ENCODE measurements at places on chromosomes 5 and 9.

- no peak for DNase-seq
Measured at GRCh38 chr5:135989686-135990085, 34.9 kb upstream of the LECT2 start.

DNA sequence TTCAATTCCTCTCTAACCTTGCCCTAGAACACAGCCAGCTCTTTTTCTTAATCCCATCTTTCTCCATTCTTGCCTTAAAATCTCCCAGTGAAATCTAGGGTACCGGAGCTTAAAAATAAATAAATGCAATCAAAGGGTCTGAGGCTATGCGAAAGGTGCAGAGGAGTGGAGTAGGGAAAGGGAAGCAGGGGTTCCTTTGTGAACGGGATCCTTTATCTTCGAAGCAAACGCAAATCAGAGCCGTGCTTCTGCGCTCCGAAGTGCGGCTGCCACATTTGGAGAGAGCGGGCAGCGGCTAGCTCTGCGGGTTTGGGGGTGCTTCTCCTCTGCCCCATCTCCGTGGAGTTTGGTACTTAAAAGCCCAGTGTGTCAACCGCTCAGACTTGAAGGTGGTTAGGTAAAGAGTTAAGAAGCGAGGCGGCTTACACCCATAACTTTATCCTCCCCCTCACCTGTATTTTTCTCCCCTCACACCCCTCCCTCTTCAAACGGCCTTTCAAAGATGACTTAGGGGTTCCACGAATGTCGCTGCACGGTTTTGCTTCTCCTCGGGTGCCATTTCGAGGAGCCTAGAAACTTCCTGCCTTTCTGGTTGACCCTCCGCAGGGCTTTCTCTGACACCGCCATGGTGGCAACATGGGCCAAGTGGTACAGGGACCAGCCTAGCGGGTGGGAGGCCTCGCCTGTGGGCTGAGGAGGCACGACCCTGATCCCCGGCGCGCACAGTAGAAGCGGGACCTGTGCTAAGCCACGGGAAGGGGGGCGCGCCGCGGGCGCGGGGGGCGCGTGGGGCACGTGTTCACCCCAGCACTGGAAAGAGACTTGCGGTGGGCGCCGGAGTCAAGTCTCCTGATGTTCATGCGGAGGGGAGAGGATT is 31.7 kb upstream of the NFIB start:
- no peak for DNase-seq

GRCh38 chr9:109182940-109183798 is 16.1 kb upstream of the FRRS1L start:
- DNase-seq = peak; percentile 34

DNA sequence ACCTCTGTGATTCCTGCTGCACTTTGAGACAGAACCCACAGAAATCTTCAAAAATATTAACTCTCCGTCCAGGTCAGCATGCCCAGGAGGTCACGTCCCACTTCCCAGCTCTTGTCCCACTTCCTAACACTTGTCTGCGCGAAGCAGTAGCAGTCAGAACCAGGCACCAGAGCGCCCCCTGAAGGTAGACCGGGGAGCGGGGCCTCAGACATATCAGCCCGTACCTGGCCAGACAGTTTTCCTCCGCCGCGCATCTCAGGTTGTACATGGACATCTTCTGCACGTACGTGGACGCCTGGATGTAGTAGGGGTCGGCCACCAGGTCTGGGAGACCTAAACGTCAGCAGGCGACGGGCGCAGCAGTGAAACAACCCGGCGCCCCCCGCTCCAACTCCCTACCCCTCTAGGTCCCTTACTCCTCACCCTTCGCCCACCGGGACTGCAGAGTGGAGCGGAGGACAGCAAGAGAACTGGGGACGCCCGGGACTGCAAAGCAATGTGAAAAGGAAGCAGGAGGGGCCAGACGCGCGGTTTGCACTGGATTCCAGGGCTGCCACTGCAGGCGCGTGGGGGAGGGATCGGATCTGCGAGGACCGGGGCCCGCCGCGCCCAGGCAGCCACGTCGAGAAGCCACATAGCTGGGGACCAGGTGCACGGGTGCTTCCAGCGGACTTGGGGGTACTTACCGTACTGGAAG is 1.2 kb downstream of the LOX start:
- peak; percentile 72 for DNase-seq

GRCh38 chr5:26193626-26194025 is 844.8 kb downstream of the CDH9 start:
- no peak for DNase-seq

DNA sequence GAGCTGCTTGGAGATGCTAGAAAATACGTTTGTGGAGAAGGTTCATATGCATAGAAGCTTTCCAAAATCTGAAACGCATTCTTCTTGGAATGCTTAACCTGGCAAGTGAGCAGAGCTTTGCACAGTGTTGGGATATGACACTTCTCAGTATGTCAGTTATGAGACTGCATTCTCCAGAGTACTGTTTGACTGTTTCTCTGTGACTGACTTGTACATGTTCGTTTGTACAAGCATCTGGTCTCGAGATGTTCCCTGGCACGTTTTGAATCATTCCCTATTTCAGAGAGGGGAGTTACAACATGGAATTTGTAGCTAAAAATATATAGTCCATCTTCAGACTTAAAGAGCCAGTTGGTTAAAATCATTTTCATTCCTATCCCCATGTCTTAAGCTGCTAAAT is 272.4 kb downstream of the ARRDC3 start:
- no peak for DNase-seq

GRCh38 chr9:108017671-108018070 is 528.1 kb upstream of the KLF4 start:
- DNase-seq = no peak

- no peak for DNase-seq
Measured at GRCh38 chr9:27184556-27185351, 75.7 kb downstream of the TEK start.

GRCh38 chr5:174097486-174098185 is 52.1 kb downstream of the NSG2 start:
- DNase-seq = no peak

DNA sequence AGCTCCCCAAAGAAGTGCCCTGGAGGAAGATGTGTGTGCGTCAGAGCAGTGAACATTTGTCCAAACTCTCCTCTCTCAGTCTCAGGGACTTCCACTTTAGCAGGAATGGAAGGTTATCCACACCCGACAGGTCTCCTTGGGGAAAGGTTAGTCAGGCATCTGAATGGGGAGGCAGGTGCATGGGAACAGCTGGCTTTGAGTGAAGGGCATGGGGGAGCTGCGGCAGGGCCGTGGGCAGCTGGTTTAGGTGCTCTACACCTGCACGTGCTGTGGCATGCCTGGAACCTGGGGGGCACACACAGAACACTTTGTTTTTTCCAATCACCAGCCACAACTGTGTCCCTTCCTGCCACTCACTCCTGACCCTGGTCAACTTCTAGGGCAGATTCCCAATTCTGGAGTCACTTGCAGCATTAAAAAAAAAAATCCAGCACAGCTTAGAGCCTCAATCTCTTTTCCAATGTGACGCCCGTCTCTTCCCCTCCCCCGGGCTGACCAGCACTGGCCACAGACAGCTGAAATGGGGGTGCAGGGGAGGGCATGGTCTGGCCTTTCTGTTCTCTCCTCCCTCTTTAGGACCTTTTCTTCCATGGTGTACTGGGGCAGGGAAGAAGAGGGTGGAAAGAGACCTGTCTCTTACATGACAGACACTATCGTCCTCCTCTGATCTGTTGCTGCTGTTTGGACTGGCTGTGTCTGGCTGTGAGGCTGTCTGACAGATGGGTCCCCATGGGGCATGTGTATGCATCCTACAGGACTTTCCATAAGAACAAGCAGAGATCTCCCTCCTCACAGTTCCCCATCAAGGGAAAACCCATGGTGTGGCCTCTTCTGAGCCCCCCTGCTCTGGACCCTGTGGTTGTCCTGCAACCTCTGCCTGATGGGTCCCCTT is 9.5 kb upstream of the IL3 start:
- no peak for DNase-seq

GRCh38 chr5:14627270-14627669 is 37.2 kb upstream of the OTULIN start:
- no peak for DNase-seq

DNA sequence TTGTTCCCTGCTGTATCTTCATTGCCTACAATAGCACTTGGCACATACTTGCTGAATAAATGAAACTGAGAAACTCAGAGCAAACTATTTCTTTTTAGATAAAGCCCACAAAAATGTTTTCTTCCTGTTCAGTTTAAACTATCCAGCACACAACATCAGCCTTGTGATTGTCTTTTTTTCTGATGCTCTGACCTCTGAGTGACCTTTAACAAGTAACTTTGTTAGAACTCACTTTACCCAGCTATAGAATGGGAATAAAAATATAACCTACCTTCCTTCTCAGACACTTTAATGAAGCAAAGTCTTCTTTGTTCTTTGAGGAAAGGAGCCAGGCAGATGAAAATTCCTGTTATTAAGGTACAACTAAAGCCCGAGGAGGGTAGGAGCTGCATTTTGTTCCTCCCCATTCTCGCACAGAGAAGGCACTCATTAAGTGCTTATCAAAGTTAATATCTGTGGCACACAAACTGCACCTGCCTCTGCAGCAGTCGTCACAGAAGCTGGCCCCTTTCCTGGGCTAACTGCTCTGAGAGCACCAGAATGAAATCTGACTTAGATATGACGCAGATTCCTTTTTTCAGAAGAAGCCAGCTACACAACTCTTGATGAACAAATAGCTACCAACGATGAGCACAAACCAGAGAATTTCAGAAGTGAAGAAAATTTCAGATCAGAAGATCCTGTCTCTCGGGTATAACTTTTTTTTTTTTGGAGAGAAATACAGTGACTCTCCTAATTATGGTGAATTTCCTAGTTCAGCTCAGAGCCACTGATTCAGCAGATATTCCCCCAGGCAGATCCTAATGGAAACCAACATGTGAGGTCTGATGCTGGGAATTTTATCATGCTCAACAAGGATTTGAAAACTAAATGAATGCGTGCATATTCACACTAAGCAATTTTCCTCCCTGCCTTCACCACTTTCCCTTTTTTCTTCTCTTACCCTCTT is 31.0 kb upstream of the NR3C1 start:
- peak; percentile 49 for DNase-seq

DNA sequence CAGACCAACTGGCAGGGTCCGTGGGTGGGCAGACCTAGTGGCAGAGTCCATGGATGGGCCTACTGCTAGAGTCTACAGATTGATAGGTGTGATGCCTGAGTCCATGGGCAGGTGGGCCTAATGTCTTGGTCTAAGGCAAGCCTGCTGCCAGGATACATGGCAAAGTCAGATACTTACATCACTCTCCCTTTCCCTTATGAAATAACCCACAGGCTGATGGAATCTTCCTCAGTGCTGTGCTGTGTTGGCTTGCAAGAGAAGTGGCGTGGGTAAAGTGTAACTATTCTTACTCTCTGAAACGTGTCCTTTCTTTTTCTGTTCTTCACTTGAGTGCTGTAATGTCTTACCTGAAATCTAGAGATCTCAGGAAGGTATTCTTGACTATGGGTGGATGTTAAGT is 67.3 kb upstream of the ADRB2 start:
- DNase-seq = no peak

DNA sequence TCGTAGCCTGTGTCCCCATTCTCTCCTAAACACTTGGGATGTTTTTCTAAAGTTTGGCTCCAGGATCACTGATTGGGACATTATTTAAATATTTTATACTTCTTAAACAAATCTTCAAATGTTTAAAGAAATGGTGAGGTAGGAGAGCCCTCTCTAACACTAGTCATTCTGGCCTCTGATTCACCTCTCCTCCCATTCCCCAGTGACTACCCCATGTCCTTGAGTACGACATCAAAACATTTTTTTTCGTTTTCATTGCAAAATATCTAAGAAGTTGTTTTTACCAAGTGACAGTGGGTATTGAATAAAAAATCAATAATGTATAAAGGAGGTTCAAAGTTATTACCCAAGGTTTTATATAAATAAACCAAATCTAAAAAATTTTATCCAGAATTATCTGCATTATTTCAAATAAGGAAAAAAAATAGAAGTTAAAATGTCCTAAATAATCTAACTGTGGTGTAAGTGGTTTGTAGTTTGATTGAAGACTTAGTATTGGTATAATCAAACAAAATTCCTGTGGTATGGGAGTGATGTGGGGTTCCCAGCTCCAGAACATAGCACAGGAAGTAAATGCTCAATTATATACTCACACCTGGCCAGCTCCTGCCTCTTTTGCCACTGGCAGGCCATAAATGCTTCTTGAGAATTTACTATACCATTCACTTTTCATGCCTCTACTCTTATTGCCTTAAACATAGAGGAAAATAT is 51.1 kb downstream of the MAST4 start:
- DNase-seq = no peak

- DNase-seq = no peak
Measured at GRCh38 chr9:75452512-75452911, 364.2 kb downstream of the OSTF1 start.

DNA sequence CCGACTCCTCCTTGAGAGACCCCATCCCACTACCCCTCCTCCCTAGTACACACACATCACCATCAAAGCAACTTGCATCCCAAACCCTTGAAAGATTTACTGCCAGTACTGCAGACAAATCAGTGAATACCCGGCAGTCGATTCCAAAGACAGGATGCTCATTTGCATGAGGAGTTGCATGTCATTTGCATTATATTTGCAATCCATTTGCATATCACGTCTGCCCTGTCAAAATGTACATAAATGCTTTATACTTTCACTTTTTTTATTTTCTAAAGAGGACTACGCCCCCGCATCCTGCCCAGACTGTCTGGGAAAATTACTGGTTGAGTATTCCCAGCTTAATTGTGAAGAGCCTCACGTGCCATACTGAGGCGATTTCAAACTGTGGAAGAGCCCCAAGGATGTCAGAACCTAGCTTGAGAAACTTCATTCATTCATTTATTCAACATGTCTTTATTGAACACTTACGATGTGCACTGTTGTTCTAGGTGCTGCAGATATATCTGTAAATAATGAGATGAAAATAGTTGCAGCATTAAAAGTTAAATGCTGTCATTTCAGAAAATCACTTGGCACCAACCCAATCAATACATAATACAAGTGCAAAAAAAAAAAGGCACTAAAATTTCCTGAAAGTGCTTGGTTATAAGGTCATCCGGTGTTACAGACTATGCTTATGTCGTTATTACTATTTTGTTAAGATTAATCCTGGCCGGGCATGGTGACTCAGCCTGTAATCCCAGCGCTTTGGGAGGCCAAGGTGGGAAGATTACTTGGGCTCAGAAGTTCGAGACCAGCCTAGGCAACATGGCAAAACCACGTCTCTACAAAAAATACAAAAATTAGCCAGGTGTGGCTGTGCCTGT is 17.2 kb upstream of the SIL1 start:
- DNase-seq = no peak

- DNase-seq = peak; percentile 61
Measured at GRCh38 chr9:77475641-77476473, 172.3 kb downstream of the GNA14 start.

- no peak for DNase-seq
Measured at GRCh38 chr5:102536323-102536928, 37.6 kb upstream of the SLCO6A1 start.

DNA sequence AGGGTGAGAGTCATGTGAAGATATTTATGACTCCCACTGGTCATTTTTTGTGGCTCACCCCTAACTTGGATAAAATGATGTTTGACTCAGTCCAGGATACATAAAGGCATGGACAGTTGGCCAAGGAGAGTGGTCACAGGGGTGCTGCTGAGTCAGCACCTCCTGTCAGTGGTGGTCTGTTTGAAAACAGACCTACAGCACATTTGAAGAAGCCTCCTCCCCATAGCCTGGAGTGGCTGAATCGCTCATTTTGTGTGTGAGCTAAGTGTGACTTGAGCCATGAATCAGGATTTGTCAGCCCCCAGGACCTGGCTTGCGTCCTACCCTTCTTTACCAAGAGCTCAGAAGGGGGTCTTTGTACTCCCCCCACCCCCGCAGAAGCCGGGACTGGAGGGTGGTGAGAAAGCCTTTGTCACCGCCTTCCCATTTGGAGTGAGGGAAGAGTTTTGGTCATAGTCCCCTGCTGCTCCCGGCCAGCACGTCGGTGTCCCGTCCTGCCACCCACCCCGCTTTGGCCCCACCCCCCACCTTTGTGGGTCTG is 35.6 kb downstream of the TRIO start:
- no peak for DNase-seq

- peak; percentile 62 for DNase-seq
Measured at GRCh38 chr9:85900504-85901201, 40.3 kb upstream of the NAA35 start.
